NCI-H2107 (cell line): ENCODE measurements at places on chromosomes 2 and 18.
A peak's percentile ranks its signal among the peaks of the same experiment; 100 is the strongest.

- DNase-seq, result no peak
These were observed 97.7 kb upstream of the SIX3 start for GRCh38 chr2:44843641-44844310.

DNA sequence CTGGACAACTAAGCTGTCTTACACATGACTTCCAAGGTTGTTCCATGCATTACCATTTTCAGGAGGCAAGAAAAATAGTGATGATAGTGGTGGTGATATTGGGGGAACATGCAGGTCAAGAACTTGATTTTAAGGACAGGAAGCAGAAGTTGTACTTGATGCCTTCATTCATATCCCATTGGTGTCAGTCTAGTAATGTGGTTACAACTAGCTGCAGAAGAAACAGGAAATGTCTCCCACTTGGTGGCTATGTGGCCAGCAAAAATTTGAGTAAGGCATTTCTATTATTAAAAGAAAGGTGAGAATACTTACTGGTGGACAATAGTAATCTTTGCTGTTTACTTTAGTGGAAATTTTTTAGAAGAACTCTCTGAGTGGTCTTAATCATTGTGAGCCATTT is 103.4 kb downstream of the ALMS1 start:
- no peak for DNase-seq

DNA sequence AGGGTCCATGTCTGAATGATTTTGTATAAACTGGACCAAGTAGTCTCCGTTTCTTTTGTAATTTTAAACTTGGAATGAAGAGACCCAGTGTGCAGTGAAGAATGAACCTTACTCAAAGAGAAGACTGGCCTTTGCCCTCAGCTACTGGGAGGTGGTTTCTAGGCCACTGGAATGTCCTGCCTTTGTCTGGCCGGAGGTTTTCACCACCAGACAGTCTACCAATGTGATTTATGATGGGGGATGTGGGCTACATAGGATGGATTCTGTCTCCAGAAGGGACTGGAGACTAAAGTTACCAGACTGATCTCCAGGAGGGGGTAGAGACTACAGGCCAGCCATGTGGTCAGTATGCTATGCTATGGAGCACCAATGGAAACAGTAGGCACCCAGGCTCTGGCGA is 42.8 kb upstream of the RAB31 start:
- no peak for DNase-seq

DNA sequence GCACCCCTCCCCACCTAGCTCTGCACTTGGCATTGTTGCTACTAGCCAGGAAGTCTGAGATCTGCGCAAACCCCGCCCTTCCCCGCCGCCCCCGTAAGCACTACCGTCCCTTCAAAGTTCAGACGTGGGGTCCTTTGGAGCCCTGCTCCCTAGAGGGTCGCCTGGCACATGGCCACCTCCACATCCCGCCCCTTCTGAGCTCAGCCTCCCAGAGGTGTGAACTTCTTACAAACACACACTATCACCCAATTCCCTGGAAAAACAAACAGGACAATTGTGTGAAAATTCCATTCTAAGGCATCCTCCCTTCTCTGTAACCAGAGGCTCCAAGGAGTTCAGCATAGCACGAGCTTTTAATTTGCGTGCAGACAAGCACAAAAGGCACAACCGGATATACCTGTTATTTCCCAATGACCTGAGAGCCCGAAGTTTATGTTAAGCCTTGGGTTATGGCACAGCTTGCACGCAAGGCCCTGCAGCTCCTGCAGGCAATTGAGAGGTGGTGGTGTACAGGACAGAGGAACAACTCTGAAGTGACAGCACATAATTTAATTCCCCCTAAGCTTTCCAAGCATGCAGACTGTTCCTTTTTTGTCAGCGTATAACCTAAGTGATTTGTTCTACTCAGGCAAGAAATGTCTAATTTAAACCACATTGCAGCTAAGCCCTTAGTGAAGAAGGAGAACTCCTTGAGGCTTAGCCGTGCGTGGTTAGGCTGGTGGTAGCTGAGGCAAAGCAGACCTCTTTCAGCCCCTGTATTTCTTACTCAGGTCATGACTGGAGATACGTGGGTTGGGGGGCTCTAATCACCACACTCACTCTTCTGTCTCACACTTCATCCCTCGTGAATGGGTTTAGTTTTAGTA is 20.3 kb upstream of the CYP1B1 start:
- DNase-seq, result no peak

- DNase-seq, result no peak
These were observed 47.5 kb upstream of the STAT1 start for GRCh38 chr2:191061381-191061980.

DNA sequence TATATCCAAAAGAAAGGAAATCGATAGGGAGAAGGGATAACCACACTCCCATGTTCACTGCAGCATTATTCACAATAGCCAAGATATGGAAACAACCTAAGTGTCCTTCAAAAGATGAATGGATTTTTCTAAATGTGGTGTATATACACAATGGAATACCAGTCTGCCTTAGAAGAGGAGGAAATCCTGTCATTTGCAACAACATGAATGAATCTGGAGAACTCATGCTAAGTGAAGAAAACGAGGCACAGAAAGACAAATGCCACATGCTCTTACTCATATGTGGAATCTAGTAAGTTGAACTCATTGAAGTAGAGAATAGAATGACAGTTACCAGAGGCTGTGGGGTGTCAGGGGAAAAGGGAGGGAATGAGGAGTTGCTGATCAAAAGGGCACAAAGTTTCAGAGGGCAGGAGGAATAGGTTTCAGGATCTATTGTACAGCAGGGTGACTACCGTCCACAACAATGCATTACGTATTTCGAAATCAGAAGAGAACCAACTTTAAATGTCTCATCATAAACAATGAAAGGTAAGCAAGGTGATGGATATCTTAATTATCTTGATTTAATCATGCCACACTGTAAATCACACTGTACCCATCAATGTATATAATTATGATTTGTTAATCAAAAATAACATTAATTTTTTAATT is 46.1 kb downstream of the SIGLEC15 start:
- no peak for DNase-seq

DNA sequence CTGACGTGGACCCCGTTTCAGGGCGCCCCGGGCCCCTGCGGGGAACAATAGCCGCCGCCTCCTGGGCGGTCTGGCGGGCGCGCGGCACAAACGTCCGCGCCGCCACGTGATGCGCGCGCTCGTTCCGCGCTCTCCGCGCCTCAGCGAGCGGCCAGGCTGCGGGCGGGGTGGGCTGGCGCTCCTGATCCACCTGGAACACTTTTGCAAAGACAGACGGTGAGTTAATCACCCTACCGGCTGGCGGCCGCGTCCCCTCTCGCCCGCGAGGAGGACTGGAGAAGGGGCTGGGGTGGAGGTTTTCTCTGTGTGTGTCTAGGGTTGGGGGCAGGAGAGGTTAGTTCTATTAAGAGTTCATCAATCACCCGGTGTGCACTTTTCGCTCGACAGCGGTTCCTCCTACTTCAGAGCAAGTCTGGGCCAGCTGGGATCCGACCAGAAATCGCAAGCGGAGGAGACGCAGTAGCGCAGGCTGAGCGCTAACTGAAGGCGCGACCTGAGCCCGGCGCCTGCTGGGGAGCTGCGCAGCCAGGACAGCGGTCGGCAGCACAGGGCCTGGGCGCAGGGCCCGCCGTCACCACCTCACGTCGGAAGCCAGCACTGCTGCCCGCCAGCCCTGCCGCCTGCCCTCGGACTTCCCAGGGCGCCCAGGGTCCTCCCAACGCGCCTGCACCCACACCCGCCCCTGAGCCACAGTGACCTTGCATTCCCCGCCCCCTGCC is 10.3 kb upstream of the HOXD1 start:
- DNase-seq, result peak; percentile 20

DNA sequence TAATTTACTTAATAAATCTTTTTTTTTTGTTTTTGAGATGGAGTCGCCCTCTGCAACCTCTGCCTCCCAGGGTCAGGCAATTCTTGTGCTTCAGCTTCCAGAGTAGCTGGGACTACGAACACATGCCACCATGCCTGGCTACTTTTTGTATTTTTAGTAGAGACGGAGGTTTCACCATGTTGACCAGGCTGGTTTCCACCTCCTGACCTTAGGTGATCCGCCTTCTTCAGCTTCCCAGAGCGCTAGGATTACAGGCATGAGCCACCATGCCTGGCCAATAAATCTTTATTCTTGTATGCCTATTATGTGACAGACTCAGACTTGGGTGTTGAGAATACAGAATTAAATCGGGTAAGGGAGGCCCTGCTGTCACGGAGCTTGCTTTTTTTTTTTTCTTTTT is 16.7 kb upstream of the ASXL2 start:
- no peak for DNase-seq

GRCh38 chr2:43238813-43239212 is 12.4 kb upstream of the ZFP36L2 start:
- no peak for DNase-seq

DNA sequence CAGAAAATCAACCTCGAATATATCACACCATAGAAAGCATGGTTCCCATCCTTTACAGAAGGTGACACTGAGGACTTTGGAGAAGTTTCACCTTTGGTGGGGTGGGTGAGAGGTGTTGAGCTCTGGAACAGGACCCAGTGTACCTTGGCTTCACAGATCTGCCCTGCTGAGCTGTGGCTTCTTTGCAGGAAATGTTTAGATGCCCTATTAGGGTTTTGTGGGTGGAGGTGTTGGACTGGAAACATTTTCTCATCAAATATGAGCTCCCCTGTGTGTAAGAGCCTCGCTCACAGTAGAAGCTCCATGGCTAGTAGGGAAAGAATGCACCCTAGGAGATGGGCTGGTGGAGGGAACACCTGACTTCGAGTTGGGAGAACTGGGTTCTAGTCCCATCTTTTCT is 55.6 kb downstream of the RPL37A start:
- no peak for DNase-seq

DNA sequence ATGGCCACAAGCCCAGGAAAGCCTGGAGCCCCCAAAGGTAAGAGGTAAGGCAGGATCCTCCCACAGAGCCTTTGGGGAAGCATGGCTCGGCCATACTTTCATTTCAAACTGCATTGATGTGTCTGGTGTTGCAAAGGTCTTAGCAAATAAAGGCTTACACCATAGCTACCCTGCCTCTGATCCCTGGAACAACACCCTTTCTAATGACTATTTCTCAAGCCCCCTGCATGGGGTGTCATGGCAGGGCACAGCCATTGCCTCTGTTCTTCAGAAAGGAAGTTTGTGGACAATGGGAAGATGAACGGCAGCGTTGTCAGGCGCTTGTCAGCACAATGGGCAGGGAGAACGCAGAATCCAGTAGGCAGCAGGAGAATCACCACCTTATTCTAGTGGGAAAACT is 435.0 kb upstream of the SMIM21 start:
- no peak for DNase-seq

DNA sequence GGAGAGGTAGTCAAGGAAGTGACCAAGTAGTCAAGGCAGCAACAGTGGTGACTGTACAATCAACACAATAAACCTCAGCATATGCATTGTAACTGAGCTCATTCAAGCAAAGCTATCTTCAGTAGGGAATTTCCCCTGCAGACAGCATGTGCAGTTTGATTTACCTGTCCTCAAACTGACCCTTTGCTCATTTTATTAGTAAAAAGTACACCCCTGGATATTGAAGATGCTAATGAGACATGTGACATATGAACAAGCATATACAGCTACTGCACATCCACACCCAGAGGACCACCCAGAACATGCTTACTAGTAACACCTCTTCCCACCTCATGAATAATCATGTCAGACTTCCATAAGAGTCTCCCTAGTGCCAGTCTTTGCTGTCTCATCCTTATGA is 15.4 kb downstream of the C2orf81 start:
- DNase-seq, result no peak

DNA sequence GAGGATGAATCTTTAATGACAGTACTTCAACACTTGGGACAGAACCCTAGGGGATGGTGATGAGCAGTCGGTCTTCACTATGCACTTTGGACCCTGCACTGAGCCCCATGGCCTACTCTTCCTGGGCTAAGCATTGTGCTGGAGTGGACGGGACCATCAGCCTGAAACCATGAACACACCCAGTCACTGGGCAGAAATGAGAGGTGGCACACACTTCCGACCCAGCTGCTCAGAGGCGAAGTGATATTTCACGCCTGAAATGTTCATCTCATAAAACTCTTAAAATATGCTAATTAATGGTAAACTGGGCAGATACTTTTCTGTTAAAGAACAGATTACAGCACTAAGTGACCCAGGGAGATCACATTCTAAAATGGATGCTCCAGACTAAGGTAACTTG is 150.3 kb upstream of the NDUFV2 start:
- no peak for DNase-seq

DNA sequence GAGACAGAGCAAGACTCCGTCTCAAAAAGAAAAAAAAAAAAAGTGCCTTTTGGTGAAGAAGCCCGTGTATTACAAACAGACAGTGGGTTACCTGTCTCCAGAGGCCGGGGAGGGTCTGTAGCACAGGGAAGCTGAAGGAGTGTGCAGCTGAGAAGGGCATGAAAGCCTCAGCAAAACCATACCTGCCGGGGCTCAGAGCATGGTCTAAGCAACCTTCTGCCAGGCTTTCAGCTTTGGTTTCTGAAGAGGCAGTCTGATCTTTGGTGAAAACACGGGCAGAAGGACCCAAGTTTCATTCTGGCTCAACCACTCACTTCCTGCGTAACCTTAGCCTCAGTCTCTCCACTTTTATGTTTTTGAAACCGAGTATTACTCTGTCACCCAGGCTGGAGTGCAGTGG is 21.5 kb downstream of the SH2D6 start:
- no peak for DNase-seq

GRCh38 chr2:178484245-178485041 is 4.2 kb downstream of the PLEKHA3 start:
- DNase-seq, result peak; percentile 43

DNA sequence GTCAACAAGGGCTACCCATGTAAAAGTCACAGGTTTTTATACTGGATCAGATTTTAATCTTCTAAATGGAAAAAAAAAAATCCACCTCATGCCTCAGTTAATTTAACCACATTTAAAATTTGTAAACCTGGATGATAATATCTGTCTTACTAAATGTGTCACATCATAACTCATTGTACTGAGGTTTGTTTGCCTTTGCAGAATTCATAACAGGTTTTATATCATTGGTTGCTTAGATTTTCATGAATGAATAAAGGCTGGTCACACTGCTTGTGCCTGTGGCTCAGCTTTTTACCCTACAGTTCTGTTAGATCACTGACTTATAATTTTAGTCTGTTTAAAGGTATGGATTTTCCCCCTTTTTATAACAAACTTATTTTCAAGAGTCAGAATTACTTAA is 48.9 kb downstream of the PSMD14 start:
- no peak for DNase-seq

GRCh38 chr2:16258350-16258749 is 318.0 kb downstream of the MYCN start:
- no peak for DNase-seq

DNA sequence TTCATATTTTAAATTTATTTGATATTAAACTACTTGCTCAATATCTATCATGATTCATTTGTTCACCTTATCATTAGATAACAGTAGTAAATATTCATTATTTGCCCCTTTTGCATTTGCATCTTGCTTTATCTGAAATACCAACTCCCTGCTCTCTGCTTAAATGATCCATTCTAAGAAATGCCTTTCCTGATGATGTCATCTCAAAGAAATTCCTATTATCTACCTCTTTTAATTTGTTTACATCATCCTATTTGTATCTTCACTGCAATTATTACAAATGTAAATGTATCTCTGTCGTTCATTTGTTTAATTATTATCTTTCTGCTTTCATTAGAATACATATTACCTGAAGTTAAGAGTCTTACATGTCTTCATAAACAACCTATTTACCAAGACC is 549.9 kb downstream of the CBLN2 start:
- DNase-seq, result no peak

GRCh38 chr18:57666818-57667497 is 45.3 kb upstream of the NARS1 start:
- no peak for DNase-seq

GRCh38 chr2:110115291-110116032 is at the start of gene MALL:
MALL (minus strand) TSS chr2:110115822; CDS start chr2:110115792, 30 bp downstream.
- DNase-seq, result no peak

GRCh38 chr2:19799881-19800780 is 101.7 kb downstream of the TTC32 start:
- DNase-seq, result no peak
